ENCODE measurements at places on chromosomes 16 and 17. TPM values are rescaled to one million over a fixed set of nuclear protein-coding genes. Genes with fewer than 3 reads are reported as not detected.

DNA sequence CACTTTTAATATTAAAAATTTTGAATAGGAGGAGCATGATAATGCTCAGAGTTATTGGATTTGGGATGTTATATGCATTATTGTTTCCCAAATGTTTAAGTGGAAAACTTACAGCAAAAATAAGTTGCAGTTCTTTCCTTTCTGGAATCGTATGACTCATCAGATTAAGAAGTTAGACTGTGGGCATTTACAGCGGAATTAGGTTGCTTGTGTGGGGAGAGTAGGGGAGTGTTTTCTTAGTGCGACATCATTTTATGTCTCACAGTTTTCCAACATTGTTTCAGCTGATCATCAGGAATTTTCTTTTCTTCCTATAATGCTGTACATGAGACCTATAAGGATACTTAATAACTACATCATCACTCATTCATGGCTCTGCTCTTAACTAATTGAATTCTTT lies 1631.8 kb downstream of the CDH8 start:
- no peak overlapping the region for H3K27ac ChIP-seq
- H3K4me1 ChIP-seq: no peaks in the 10 kb centered on the region
- H3K4me3 ChIP-seq: no peak overlapping the region
- H3K36me3 ChIP-seq: no peaks in the 10 kb centered on the region

- no peaks in the 10 kb centered on the region for H3K36me3 ChIP-seq
- peaks cover 7% of the 10 kb centered on the region for H3K27me3 ChIP-seq
- no peak overlapping the region for H3K4me3 ChIP-seq
These were observed 6.4 kb downstream of the PRKCB start for GRCh38 chr16:23842137-23842600.

Gene CDT1
- total RNA-seq: 4.7 TPM

GRCh38 chr16:71648162-71648561 lies 22.2 kb downstream of the MARVELD3 start:
- H3K27me3 ChIP-seq: no peaks in the 10 kb centered on the region
- peaks cover 32% of the 10 kb centered on the region for H3K36me3 ChIP-seq
- no peak overlapping the region for H3K4me3 ChIP-seq
- DNase-seq: no peak
- H3K4me1 ChIP-seq: peaks cover under 1% of the 10 kb centered on the region

Gene RAB11FIP4
- total RNA-seq: 1.1 TPM

GRCh38 chr17:34578016-34578415 lies 1.4 kb upstream of the TMEM132E start:
- H3K4me3 ChIP-seq: no peak overlapping the region
- no peak for DNase-seq
- peaks cover 68% of the 10 kb centered on the region for H3K27me3 ChIP-seq
- H3K36me3 ChIP-seq: no peaks in the 10 kb centered on the region
- peaks cover 2% of the 10 kb centered on the region for H3K4me1 ChIP-seq
- no peak overlapping the region for H3K27ac ChIP-seq

Gene LHX1
- total RNA-seq: not detected

DNA sequence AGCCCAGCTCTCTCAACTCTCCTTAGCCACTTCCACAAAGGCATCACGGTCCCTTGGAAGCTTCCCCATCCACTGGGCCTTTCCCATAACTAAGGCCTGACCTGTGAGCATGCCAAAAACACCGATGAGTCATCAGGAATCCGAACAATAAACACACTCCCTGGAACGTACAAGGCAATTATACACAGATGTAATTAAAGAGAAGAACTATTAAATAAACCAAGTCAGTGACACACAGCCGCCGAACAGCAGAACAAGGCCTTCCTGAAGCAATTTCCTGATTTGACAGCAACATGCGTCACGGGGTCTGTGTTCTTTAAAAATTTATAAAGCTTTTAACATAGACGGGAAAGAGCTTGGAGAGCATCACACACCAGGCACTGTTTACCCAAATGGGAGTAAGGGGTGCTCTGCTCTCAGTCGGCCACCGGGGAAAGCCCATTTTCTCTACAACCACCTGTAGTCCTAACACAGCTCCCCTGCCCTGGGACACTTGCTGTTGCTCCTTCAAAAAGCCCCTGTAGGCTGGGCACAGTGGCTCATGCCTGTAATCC lies 29.4 kb downstream of the COG7 start:
- DNase-seq: peak; percentile 99
- no peak overlapping the region for H3K4me3 ChIP-seq
- H3K4me1 ChIP-seq: peaks cover 24% of the 10 kb centered on the region
- no peaks in the 10 kb centered on the region for H3K27me3 ChIP-seq

GRCh38 chr17:19880393-19880792 lies 12.7 kb upstream of the ULK2 start:
- no peaks in the 10 kb centered on the region for H3K4me1 ChIP-seq
- H3K4me3 ChIP-seq: no peak overlapping the region

GRCh38 chr16:10601444-10602408 lies 21.3 kb upstream of the EMP2 start:
- H3K27ac ChIP-seq: no peak overlapping the region
- peaks cover 2% of the 10 kb centered on the region for H3K4me1 ChIP-seq
- H3K36me3 ChIP-seq: no peaks in the 10 kb centered on the region

Gene CACNG5
- total RNA-seq: not detected

- no peak overlapping the region for H3K27ac ChIP-seq
- peak; percentile 70 for DNase-seq
- no peak overlapping the region for H3K4me3 ChIP-seq
- peaks cover 46% of the 10 kb centered on the region for H3K36me3 ChIP-seq
- H3K4me1 ChIP-seq: peaks cover 24% of the 10 kb centered on the region
These were observed 17.7 kb downstream of the KNOP1 start for GRCh38 chr16:19700319-19700781.
